ENCODE measurements at places on chromosomes 13 and 19.

- DNase-seq, result no peak
Observed at GRCh38 chr13:35496006-35496405, 19.5 kb upstream of the MAB21L1 start.

DNA sequence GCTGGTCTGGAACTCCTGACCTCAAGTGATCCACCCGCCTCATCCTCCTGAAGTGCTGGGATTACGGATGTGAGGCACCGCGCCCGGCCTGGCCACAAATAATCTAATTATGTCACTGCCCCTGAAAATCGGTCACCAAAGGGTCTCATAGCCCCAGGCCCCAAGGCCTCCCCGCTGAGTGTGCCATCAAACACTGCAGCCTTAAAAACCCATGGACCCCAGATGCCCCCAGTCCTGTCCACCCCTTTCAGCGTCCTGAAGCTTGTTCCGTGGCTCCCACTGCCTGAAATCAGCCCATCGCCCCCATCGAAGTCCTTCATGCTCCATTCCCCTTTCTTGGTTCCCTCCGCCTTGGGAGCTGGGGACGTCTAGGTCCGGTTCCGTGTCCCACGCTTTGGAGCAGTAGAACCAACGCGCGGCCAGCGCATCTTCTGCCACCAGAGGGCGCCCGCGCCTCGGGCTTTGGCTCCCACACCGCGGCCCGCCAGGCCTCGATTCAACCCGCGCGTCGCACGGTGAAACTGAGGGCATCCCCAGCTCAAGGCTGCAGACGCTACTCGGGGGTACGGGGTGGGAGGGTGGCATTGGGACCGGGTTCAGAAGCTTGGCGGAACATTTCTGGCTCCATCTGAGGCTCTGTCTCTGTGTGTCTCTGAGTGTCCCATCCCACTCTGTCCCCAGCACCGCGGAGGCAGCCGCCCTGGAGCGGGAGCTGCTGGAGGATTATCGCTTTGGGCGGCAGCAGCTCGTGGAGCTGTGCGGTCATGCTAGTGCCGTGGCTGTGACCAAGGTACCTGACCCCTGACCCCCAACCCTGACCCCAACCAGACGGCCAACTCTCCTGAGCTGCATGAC, 3.5 kb downstream of the YJEFN3 start:
- DNase-seq, result no peak

DNA sequence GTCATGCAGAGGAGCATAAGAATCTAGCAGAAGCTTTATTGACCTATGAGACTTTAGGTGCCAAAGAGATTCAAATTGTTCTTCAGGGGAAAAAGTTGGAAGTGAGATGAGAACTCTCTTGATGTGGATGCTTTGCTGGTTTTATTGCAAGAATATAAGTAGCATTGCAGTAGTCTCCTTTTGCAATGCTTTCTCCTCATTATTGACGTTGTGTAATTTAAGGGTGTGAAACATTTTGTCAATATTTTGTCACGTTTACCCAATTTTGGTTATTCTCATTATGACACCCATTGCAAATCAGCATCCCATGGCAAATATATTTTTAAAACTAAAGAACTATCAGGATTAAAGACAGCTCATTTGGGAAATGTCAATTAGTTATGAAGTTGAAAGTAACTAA, 11.9 kb upstream of the LILRB5 start:
- DNase-seq, result no peak

DNA sequence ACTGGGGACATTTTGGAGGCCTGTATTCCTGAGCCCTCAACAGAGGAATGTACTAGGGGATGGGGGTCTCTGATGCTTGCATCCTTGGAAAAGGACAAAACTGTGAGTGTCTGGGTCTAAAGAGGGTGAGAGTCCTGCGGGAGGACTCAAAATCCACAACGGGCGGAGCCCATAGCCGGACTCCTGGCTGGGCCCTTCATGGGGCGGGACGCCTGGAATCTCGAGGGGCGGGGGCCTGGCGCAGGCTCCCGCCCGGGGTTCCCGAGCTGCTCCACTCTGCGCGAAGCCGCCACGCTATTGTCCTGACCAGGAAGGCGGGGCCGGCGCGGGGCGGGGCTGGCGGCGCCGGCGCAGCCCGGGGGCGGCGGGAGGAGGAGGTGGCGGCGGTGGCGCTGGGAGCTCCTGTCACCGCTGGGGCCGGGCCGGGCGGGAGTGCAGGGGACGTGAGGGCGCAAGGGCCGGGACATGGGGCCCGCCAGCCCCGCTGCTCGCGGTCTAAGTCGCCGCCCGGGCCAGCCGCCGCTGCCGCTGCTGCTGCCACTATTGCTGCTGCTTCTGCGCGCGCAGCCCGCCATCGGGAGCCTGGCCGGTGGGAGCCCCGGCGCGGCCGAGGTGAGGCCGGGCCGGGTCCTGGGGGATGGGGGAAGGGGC, at the start of gene APLP1:
TSS of gene APLP1 (plus strand) at position 403 of the 651 bp plus-strand sequence. CDS start at position 466, 63 bp downstream.
- no peak for DNase-seq

- DNase-seq, result no peak
Observed at GRCh38 chr19:35212241-35212640, 16.3 kb downstream of the FAM187B start.

DNA sequence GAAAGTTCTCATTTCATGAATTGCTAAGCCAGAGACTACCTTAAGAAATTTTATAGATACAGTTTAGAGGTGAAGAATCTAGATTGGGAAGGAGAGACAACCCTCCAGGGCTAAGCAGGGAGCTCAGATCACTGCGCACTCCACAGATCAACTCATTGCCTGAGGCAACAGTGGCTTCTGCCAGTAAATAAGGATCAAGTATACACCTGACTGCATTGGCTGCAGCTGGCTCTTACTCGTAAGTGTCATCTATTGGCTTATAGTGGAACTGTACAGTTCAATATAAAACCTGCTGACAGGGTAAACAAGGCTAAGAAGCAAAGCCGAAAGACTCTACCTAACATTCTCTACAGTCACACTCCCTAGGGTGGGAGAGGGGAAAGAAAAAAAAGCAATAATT, 18.0 kb upstream of the C1QTNF9B start:
- DNase-seq, result peak; percentile 87

DNA sequence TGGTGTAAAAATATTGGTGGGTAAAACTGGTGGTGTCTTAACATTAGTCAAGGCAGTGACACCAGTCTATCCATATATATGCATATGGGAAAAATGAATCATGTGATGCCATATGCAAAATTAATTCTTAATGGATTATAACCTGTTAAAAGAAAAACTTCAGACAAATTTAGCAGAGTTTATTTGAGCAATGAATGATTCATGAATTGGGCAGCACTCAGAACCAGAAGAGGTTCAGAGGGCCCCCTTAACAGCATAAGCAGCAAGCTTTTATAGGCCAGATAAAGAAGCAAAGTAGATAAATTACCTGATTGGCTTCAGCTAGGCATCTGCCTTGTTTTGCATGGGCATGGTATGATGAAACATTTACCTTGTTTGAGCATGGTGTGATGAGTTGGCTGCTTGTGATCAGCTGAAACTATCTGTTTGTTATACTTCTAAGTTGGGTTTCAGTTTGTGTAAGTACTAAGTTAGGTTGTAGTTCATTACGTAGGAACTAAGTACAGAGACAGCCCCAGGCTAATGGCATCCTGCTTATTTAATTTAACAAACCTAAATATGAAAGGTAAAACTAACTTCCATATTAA, 66.6 kb downstream of the DNAJC15 start:
- no peak for DNase-seq

DNA sequence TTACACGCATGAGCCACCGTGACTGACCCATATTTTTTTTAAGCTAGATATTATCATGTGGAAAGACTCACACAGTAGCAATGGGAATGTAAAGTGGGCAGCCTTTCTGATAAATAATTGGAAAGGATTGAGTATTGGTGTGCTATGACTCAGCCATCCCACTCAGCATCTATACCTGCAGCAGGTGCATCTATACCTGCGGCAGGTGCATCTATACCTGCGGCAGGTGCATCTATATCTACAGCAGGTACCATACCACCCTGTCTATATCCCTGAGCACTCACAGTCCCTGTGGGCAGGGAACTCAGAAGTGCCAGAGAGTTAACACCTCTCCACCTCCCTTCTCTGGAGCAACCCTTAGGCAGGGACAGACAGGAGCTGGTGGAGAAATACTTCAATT, 5.2 kb upstream of the LRRC8E start:
- DNase-seq, result no peak

GRCh38 chr19:14381689-14382474, 638 bp downstream of the ADGRE5 start:
- no peak for DNase-seq

GRCh38 chr19:52662631-52663030, 24.5 kb upstream of the ZNF83 start:
- DNase-seq, result no peak

DNA sequence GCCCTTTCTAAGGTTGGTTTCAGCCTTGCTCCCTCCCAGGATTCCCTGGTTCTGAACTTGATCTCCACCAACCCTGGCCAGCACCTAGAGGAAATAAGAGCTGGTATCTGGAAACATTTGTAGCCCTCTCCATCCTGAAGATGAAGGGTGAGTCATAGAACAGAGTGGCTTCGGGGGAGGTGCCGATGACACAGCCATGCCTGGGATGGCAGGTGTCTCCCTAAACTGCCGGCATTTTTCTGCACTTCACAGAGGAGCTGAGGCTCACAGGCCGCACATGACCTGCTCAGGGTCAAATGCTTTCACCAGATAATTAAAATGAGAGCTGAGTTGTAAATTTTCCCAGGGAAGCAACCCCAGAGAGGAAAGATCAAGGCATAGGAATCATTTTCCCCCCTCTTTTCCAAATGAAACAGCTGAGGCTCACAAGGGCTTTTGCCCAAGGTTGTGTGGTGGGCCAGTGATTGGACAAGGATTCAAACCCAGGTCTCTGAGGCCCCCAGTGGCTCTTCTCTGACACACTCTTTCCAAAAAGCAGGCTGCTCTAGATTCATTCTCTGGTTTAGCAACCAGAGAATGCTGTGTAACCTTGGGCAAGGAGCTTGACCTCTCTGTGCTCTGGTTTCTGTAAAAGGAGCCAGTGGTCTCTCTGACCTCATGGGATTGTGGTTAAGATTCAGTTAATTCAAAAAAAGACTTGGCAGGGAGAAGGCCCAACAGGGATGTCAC, 1.2 kb upstream of the SLC25A42 start:
- no peak for DNase-seq

GRCh38 chr13:21075379-21076249, 14.2 kb upstream of the LATS2 start:
- DNase-seq, result no peak

DNA sequence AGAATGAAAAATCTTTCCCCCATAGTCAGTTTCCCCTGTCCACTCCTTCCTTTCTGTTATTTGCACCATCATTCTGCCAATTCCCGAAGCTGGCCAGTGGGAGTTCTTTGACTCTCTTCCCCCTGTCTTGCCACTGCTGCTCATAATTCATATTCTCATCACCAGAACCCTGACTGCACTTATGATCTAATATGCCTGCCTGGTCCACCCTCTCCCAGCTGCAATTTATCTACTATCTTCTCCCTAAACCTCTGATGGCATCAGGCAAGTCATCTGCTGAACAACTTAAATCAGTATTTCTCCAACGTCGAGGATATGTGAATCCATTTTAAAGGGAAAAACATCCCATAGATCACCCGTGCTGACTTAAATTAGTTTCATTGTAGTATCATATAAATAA, 458.0 kb upstream of the GPC6 start:
- no peak for DNase-seq

- no peak for DNase-seq
Observed at GRCh38 chr19:30153326-30154210, 211.5 kb downstream of the URI1 start.

DNA sequence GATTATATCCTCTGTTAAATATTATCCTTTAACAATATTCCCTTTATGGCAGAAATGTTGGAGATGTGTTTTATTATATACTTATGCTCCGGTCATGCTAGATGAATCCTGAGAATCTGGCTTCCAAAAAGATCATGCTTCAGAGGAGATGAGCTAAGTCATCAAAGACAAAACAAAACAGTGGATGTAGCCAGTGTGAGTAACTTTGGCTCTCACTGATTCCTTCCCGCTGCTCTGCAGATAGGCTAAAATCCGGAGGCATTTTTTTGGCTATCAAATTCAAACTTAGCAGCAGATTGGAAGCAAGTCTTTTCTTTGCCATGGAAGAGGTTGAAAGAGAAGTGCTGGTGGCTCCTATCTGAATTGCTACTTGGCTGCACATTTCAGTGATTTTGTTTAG, 295.9 kb downstream of the GPC6 start:
- no peak for DNase-seq

- no peak for DNase-seq
Observed at GRCh38 chr13:106562301-106562700, 5.6 kb downstream of the ARGLU1 start.

DNA sequence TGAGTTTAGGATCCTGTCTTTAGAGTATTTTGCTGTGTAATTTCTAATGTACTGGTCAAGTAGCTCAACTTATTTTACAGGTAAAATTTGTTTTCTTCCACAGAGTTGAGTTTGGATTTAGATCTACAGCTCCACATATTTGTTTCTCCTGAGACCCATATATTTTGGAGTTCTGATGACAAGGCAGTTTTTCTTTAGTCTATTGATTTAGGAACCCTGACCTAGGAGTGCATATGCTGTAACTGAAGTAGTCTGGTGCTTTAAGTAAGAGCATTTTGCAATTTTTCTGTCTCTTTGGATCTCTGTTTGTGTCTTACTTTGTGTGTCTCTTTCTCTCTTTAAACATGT, 19.5 kb upstream of the SPRY2 start:
- DNase-seq, result no peak

GRCh38 chr13:43284162-43284561, 260.8 kb downstream of the DNAJC15 start:
- DNase-seq, result no peak

- DNase-seq, result no peak
Observed at GRCh38 chr13:29570051-29570654, 25.3 kb downstream of the SLC7A1 start.

DNA sequence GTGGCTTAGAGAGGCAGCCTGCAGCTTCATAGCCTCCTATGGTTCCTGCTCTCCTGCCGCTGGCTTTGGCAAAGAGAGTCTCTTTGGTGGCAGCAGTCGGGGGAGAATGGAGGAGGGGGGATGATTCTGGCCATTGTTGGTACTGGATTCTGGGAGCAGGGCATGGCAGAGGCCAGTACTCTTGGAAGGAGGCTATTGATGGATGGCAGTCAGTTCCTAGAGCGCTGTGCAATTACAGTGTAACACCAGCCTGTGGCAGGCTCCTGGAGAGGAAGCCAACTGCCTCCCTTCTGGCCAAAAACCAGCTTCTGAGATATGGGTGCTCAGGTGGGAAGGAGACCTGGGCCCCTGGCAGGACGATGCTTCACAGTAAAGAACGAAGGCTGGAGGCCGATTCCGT, 47.9 kb upstream of the TMTC4 start:
- DNase-seq, result no peak

GRCh38 chr13:24176351-24177101, 16.0 kb downstream of the SPATA13 start:
- no peak for DNase-seq
